ENCODE measurements at places on chromosomes 2 and 18. TPM values are rescaled to one million over a fixed set of nuclear protein-coding genes. Genes with fewer than 3 reads are reported as not detected.

DNA sequence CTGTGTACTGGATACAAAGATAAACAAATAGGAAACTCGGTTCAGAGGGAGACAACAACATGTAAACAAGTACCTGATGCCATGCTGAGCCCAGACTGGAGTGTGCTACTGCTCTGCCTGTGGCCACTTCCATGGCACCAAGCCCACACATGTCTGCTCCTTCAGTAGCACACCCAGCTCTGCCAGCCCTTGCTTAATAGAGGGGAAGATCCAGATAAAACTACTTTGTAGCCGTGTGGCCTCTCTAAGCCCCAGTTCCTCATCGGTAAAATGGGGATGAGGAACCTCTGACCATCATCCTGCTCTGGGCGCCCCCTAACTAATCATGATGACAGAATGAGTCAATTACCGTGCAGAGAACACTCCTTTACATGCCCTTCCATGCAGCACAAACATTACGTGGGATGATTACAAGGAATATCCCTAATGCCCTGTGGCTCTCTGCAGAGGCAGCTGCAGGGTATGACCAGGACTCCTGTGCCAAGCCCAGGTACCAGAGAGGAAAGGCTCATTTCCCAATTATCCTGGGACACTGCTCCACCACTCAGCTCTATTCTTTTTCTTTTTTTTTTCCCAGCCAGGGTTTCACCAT lies 34.9 kb downstream of the DNMT3A start:
- DNase-seq, result peak; percentile 14

- DNase-seq, result peak; percentile 56
Observed at GRCh38 chr2:175877845-175878544, 124.1 kb downstream of the LNPK start.

DOK1 gene
- total RNA-seq, result 40.3 TPM

DNA sequence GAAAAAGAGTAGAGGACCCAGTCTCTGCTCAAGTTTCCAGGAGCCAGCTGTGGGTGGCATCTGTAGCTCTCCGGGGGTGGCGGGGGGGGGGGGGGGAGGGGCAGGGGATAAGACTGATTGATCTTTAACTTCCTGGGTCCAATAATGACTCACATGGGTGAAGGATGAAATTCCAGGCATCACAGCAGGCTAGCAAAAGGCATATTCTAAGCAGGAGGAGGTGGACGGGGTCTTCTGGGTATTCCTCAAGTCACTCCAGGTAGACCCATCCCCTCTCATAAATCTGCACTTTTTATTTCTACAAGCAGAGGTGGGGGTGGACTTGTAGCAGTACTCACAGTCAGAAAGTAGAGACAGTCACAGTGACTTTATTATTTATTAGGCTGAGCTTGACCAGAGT lies 85.5 kb upstream of the TMEM247 start:
- no peak for DNase-seq

DNA sequence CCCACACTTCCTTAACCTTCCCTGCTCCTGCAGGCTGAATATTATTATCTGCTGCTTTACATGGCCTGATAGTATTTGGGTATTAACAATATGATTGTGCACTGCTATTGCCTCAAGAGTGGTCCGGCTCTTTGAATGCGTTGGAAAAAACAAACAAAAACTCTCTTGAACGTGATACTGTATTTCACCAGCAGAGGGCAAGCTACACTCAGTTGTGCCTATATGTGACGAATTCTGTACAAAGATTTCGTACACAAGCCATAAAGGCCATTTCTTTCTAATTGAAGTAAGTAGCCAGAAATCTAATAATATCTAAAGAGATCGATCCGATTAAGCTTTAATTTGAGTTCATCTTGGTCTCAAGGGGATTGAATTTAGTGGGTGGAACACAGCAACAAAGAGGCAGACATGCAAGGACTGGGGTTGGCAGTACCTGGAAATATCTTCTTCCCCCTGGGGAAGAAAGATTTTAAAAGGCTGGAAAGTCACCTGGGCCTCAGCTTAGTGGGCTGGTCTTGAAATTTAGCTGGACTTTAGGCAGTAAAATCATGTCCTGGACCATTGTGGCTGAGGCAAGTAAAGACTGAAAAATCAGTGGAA lies 49.3 kb upstream of the RAB6D start:
- DNase-seq, result peak; percentile 61

- peak; percentile 82 for DNase-seq
Observed at GRCh38 chr2:11329776-11330175, 14.7 kb downstream of the ROCK2 start.

DNA sequence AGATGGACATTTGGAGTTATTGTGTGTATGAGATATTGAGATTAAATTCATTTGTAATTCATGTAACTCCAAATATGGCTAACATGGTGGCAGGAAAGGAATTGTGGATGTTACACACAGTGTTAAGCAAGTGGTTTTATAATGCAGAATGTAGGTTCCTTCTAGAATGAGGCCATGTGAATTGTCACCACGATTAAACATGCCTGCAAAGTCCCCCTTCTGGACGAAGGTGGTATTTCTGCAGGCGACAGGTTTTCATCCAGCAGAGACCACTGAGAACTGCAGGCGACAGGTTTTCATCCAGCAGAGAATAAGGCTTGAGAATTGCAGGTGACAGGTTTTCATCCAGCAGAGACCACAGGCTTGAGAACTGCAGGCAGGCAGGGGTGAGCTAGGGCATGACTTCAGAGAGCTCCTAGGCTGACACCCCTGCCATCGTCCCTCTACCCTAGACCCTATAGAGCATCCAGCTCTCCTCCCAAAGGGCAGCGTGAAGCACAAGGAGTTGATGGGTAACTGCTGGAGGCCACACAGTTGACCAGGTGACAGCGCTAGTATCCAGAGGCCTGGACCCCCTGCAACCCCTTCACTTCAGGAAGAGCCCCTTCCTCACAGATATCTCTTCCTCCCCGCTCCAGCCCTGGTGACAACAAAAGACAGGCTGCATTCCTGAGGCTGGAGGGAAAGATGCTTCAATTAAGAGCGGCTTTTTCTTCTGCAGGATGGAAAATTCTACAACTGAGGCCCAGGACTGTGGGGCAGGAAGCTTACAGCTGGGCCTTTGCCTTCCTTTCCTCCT lies 175.8 kb downstream of the LOXHD1 start:
- DNase-seq, result peak; percentile 51
